ENCODE measurements at places on chromosomes 5 and 9.

DNA sequence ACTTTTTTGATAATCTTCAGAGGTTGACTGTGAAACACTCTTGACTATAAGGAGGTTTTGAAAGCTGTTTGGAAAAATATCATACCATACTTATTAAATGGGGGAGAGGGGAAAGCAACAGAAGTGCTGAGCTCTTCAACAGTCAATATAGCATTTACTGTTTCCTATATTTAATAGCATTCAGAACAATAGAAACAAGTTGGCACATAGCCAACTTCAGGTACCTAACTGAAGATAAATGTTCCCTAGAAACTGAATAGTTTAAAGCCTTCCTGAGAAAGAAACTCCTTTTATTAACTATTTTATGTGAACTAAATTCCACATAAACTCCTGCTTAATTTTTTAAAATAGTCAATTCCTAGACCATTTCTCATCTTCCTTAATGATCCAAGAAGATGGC, 26.3 kb downstream of the SLC31A1 start:
- no peak for DNase-seq

- peak; percentile 30 for DNase-seq
Measured at GRCh38 chr5:54518146-54518817, 723 bp downstream of the SNX18 start.

- DNase-seq, result no peak
Measured at GRCh38 chr9:14283276-14283675, 30.7 kb downstream of the NFIB start.

GRCh38 chr9:4042991-4043390, 256.9 kb downstream of the GLIS3 start:
- no peak for DNase-seq

DNA sequence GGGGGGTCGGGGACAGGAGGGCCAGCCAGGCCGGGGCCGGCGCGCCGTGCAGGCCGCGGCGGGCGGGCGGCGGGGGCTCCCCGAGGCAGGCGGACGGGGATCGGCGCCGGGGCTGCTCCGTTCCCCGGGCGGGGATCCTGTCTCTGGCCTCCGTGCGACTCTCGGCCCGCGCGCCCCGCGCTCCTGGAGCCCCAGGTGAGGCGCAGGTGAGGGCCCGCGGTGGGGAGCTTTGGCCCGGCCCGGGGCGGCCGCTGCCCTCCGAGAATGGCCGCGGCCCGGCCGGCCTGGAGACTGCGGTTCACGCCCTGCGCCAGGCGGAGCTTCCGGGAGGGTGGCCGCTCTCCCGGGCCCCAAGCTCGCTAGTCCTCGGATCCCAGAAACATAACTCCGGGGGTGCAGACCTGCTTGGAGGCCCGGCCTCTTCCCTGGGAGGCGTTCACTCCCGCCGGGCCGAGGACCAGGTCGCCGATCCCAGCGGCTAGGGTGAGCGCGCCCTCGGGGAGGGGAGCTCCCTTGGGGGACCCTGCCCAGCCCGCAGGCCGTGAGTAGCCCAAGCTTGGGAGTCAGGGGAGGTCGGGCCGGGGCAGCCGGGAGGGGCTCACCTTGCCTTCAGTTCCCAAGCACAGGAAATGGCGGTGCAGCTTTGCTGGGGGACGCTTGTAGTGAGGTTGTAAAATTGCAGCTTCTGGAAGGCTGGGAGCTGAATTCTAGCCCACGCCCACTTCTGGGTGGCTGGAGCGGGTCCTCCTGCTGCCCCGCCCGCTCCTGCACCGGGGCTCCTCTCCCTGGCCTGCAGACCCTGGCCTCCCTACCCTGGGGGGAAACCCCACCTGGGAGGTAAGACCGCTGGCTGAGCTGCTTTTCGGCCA, 723 bp downstream of the PPP1R26 start:
- no peak for DNase-seq

- no peak for DNase-seq
Measured at GRCh38 chr9:70470050-70471015, 55.9 kb upstream of the KLF9 start.

DNA sequence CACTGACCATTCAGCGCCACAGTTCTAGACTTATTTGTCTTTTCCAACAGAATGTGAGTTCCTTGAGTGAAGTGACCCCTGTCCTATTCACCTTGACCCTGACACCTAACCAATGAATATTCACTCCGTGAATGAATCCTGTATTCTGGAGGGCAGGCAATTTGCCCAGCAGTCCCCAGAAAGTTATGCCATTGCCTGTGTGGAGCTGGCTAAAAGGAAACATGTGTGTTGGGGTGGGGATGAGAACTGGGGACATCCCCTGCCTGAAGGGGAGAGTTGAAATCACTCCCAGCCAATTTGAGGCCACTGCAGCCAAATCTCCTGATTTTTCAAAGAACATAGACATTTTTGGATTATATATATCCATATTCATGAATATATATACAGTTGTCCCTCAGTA, 199.0 kb downstream of the SLIT3 start:
- no peak for DNase-seq

DNA sequence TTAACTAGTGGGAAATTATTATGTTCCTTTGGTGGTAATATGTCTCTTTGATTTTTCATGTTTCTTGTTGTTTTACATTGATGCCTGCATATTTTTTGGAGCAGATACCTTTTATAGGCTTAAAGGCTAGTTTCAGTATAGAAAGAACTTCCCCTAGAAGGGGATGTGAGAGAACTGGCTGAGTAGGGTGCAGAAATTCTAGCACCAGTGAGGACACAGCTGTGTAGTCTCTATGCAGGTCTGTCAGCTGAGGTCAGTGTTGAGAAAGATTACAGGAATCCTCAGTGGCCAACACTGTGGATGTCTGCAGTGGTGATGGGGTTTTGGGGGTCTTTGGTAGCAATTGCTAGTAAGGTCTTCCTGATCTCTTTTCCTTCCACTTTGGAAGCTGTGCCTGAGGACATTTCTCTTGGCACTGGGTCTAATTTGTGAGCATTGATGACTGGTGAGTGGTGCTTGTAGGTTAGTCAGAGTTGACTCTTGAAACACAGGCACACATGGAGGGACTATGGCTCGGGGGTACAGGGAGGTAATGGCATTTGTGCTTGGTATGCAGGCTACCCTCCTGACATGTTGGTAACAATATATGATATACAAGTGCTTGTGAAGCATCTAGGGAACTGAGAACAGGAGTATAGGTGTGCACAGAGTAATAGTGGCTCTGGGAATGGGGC, 221.4 kb downstream of the SPATA31D1 start:
- DNase-seq, result no peak

DNA sequence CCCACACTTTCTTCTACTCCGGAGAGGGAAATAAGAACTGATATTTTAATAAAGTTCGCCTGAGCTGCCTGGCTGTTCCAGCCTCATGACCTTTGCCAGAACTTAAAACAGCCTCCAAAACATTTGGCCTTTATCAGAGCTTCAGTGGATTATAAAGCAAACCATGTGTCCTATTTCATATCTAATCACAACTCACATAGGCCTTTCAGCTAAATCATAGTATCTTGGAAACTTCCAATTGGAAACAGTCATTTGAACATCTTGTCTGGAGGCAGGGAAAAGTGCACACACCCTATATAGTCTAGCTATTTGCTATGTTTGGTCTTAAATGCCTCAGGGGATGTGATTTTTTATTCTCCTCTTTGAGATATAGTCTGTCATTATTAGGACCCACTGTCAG, 46.0 kb upstream of the FREM1 start:
- DNase-seq, result no peak

DNA sequence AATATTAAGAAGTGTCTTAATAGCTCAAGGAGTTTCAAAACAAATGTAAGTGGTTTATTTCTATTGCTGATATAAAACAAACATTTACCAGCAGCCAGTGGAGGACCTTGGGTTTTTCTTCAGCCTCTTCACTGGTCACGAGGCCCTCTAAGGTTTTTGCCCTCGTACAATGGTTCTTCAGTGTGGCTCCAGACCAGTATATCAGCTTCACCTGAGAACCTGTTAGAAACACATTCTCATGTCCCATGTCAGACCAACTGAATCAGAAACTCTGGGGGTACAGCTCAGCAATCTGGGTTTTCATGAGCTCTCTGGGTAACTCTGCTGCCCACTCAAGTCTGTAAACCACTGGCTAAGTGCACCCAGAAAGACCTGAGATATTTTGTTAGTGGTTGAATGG, 12.9 kb downstream of the WWC1 start:
- DNase-seq, result no peak

DNA sequence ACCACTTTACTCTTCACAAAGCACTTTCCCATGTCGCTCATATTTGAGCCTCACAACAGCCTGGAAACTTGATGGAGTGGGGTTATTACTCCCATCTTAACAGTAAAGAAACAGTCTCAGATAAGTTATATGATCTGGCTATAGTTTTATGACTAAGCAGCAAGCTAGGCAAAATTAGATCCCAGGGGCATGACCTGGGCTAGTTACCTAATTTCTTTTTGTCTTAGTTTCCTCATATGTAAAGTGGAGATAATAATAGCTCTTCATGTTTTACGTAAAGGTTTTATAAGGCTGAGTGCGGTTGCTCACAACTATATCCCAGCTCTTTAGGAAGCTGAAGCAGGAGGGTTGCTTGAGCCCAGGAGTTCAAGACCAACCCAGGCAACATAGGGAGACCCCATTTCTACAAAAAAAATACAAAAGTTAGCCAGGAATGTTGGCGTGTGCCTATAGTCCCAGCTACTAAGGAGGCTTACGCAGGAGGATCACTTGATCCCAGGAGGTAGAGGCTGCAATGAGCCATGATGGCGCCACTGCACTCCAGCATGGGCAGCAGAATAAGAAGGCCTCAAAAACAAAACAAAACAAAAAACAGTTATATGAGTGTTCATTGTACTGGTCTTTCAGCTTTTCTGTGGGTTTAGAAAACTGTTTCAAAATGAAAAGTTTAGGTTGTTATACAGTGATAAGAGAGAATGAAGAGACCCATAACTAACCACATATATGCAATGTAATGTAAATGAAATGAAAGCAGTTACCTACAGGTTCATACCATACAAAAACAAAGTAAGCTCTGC, 6.5 kb upstream of the PLIN2 start:
- no peak for DNase-seq

DNA sequence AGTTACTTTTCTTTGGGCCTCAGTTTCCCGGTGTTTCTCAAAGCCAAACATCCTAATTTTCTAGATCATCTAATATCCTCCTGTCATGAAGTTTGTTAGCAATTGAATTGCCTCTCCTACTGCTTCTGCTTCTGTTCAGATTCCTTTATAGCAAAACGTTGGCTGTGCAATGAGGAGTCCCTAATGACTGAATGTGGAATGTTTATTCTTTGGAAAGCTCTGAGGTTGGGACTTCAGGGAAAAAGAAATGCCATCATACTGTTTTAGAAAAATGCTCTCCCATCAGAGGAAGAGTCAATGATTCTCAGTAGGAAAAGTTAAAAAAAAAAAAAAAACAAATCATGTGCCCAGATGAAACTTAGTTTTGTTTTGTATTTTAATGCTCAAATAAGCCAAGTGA, 268.7 kb upstream of the PAPPA start:
- no peak for DNase-seq

- DNase-seq, result no peak
Measured at GRCh38 chr5:151520294-151520693, 70.8 kb downstream of the FAT2 start.

- no peak for DNase-seq
Measured at GRCh38 chr9:84107995-84108394, 127.4 kb downstream of the RMI1 start.

DNA sequence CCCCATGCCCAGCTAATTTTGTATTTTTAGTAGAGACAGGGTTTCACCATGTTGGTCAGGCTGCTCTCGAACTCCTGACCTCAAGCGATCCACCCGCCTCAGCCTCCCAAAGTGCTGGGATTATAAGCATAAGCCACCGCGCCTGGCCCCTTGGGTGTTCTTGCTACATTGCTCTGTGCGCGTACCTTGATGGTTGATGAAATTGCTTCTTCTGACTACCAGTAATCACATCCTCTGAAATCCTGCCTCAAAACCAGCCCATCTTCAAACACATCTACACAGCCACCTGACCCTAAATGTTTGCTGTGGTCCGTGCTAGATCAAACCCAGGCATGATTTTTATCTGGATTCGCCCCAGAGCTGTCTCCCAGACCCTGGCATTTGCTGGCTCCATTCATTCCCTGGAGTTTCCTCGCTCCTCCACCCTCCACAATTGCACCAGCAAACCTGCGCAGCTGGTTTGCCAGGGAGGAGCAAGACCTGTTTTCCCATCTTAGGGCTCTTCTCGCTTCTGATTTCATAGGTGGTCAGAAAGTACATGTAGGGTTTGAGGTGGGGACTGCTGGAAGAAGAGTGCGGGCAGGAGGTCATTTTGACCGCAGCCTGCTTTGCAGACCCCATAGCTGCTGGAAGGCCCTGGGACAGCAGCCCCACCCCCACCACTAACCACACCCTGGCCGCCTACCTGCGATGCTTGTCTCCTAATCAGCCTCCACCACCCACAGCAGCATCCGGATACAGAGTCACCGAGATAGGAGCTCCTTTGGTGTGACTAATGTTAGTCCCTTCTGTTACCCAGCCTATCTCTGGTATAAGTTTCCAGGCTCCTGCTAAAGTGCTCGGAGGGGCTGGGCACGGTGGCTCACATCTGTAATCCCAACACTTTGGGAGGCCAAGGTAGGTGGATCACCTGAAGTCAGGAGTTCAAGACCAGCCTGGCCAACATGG, 22.7 kb downstream of the SWI5 start:
- DNase-seq, result no peak

GRCh38 chr9:96460470-96460869, 10.5 kb downstream of the HABP4 start:
- DNase-seq, result no peak

DNA sequence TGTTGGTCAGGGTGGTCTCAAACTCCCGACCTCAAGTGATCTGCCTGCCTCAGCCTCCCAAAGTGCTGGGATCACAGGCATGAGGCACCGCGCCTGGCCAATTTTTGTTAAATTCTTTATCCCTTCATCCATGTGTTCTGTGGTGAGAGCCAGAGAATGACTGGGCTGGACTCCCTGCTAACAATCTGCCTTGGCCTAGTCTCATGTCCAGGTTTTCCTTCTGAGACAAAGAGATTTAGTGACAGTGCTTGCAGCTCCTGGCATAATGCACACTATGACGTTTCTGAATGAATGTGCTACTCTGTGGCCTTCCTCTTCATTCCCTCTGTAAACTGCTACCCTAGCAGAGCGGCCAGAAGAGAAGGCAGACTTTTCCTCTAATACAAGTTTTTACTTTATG, 79.3 kb downstream of the FOXD1 start:
- DNase-seq, result no peak

GRCh38 chr5:157447201-157447637, 12.8 kb upstream of the NIPAL4 start:
- no peak for DNase-seq

DNA sequence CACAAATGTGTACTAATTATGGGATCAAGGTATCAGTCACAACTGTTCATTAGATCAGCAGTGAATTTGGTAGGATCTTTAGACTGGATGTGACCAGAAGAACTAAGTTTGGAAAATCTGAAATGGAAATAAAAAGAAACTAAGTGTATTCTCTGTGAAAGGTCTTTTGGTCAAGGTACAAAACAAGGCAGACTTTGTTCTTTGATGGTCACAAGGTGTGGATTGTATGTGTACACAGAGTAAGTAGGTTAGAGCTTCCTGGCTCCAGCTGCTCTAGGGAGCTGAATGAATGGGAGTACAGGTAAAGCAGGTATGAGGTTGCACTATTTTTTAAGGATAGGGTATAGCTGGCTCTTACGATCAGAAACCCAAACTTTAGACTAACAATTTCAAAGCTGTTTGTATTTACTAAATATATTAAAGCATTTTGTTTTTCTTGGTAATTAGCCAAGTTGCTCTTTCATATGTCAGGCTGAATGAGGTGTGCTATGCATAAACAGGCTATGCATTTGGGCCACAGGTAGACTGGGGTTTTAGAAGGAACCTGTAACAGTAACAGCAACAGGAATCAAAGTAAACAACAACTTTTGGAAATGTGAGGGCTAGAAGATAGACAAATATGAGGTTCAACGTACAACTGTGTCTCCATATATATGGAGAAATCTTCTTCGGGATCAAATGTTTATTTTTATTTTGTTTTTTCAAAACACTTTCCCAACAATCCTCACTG, 32.5 kb downstream of the FAM169A start:
- no peak for DNase-seq

Data from stimulated activated CD4-positive, alpha-beta T cell treated with anti-CD3 and anti-CD28 coated beads, Interleukin-1b, Interleukin-23, amount 100 ng/mL, for 1 hour (primary cell).